ENCODE measurements at places on chromosomes 4 and X. TPM values are rescaled to one million over a fixed set of nuclear protein-coding genes. Genes with fewer than 3 reads are reported as not detected.
A peak's percentile ranks its signal among the peaks of the same experiment; 100 is the strongest.

DNA sequence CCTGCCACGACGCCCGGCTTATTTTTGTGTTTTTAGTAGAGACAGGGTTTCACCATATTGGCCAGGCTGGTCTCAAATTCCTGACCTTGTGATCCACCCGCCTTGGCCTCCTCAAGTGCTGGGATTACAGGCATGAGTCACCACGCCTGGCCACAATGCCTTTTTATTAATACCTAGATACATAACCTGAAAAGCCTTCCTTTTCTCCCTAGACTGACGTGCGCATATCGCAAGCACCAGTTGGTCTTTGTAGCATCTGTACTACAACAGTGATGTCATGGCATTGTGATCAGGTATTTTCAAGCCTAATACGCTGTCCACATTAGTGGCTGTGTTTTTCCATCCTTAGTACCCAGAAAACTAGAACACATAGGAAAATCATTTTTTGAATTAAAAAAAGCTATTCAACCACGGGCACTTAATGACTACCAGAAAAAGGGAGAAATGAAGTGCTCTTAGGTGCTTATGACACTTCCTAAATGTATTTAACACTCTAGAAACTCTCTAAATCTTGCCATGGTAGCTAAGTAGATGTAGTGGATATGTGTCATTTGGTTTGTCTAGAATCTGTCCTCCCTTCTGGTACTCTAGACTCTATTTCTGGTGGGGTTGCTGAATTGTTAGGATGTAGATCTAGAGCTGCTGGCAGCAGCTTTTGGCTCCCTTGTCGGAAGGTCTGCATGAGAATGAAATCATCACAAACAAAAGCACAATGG lies 707.8 kb downstream of the STIM2 start:
- DNase-seq = no peak

DNA sequence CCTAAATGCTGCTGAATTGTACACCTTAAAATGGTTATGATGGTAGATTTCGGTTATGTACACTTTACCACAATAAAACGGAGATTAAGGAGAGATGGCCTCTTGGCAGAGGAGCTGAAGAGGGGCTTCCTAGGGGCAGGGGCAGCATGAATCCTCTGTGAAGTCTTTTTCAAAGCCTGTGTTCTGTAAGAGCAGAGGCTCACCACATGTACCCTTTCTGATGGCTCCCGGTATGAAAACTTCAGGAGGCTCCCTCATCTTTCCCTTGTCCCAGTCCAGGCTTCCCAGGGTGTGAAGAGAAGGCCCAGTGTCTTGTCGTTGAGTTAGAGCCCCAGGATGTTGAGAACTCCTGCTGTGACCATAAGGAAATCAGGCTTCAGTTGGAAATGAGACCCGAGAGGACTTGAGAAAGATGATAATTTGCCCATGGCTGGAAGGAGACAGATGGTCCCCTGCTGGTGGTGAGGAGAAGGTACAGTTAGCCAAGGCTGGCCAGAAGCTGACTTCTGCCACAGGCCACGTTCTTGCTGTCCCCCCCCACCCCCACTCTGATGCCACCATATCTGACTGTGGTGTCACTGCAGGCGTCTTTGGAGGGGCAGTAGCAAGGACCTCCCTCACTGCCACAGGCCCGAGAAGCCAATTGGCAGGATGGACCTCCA lies 31.8 kb upstream of the MTM1 start:
- no peak for DNase-seq

DNA sequence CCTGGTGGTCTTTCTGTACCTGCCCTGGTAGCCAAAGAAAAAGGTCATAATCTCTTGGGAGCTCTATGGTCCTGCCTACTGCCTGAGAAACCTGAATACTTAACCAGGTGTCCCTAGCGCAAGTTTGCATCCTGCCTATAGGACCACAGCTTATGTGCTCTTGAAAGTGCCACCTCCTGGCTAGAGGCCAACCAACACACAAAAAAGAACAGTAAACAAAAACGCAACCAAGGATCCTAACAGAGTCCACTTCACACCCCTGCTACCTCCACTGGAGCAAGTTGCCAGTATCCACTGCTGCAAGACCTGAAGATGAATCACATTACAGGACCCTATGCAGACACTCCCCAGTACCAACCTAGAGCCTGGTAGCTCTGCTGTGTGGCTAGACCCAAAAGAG lies 103.2 kb upstream of the PABPC5 start:
- no peak for DNase-seq

GRCh38 chr4:167431371-167431770 lies 197.1 kb upstream of the SPOCK3 start:
- DNase-seq = no peak

GRCh38 chrX:102883491-102883890 lies 53.6 kb upstream of the RAB40AL start:
- DNase-seq = no peak

DNA sequence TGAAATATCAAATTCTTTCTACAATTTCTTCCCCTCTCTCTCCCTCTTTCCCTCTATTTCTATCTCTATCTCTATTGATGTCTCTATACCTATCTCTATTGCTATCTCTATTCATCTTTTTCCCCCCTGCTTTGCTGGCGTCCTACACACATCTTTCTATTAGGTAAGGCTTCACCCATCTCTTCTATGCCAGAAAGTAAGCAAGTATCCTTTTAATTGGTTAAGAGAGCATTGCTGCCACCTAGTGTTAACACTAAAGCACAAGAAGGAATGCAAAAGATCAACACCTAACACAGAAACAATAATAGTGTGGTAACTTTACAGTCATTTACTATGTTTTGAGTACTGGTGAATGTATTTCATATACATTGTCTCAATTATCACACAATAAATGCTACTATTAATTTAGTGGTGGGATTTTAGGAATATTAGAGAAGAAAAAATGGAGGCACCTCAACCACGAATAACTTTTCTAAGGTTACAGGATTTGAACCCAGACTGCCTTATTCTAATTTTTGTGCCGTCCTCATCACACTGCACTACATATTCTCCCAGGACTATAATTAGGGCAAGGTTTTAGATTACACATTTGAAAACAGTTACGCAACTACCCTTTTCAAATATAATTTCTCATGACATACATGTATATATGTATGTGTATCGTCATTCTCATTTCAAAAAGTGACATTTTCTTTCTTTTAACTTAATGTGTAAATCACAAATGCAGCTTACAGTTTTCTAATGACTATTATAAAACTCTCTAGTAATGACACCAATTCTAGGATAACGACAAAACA lies 3.7 kb upstream of the C4orf36 start:
- peak; percentile 49 for DNase-seq

DNA sequence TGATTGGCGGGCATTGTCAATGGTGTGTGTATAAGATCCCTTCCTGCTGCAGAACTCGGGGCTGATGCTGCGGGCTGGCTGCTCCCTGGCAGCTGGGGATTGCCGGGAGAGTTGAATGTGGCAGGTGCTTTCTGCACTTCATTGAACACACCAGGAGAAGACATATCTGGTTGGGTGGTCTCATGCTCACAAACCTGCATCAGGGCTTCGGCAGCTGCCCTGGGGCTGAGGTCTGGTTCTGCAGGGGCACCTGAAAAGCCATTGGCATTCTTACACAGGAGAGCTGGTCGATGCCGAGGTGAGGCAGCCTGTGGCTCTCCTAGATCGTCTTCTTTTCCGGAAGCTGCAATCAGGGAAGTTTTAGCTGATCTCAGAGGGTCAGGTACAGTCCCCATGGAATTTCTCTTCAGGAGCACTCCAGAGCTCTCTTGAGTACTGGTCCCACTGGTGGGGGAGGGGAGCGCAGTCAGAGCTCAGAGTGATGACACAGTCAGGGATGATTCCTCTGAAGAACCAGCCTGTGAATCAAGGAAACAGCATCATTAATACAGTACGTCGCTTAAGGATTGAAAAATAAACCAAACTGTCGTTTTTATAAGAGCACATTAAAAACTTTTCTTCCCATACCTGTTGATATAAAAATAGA lies 57.8 kb downstream of the GPRIN3 start:
- DNase-seq = no peak

- no peak for DNase-seq
Measured at GRCh38 chr4:106062452-106062875, 167.2 kb downstream of the NPNT start.

- no peak for DNase-seq
Measured at GRCh38 chr4:80875642-80876041, 154.9 kb upstream of the BMP3 start.

DNA sequence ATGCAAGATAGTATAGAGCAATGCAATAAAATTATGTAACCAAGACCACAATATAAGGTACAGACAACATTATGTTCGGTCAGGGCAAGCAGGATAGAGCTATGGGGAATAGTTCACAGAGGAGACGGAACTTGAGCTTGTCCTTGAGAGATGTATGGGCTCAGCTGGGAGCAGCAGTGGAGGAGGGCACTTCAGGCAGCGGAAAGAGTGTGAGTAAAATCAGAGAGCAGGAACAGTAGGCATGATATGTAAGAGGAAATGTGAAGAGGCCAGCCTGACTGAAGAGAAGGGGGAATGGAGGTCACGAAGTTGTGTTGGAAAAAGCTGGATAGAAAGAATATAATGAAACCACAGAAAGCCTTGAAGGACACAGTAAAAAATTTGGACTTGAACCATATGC lies 217.2 kb upstream of the NOCT start:
- DNase-seq = no peak

GRCh38 chr4:29581457-29581856 lies 1138.7 kb upstream of the PCDH7 start:
- DNase-seq = no peak

Gene ARSJ
- not detected for total RNA-seq

Gene SSR4
- 175 TPM for total RNA-seq

Gene PHKA1
- total RNA-seq = 0.35 TPM

Gene MAGED4B
- total RNA-seq = 1.8 TPM

Gene MED14
- 69.7 TPM for total RNA-seq

All from CD8-positive, alpha-beta T cell (primary cell).